ENCODE measurements at places on chromosomes 7 and 10.
A peak's percentile ranks its signal among the peaks of the same experiment; 100 is the strongest.

- no peak for DNase-seq
These were observed 51.0 kb downstream of the HDAC9 start for GRCh38 chr7:18546576-18546975.

GRCh38 chr10:5089865-5090264, 4.3 kb upstream of the AKR1C3 start:
- DNase-seq, result peak; percentile 31

GRCh38 chr10:37700886-37701780, 156.3 kb downstream of the ZNF248 start:
- no peak for DNase-seq

- DNase-seq, result no peak
These were observed 148.4 kb downstream of the ADAM12 start for GRCh38 chr10:126239844-126240243.

DNA sequence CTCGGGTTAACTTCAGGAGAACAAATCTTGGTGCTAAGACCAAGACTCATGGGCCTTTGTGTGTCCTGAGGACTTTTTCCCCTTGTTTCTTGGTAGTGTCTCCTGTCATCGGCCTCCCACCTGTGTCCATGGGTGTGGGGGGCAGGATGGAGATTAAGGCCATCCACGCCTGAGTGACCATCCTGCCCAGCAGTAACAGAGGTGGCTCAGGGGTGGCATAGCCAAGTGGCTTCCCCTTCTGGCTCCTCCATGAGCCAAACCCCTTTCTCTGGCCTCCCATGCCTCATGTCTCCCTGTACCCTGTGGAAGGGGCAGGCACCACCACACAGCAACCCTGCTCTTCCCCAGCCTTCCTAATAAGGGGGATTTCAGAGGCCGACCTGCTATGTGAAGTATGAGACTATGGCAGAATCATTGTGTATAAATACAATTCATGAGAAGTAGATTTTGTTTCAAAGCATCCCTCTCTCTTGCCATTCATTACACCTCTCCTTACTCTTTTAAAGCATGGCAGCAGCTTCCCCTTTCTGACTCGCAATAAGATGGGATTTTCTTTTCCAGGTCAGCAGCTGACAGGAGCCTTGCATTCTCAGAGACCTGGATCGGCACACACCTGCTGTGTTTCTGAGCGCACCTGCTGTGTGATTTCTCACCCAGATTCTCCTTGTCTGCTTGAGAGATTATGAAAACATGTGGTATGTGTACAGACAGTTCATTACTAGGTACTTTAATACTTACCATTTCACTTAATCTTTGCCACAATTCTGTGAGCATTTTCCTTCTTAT, 102.5 kb downstream of the XPNPEP1 start:
- DNase-seq, result no peak

DNA sequence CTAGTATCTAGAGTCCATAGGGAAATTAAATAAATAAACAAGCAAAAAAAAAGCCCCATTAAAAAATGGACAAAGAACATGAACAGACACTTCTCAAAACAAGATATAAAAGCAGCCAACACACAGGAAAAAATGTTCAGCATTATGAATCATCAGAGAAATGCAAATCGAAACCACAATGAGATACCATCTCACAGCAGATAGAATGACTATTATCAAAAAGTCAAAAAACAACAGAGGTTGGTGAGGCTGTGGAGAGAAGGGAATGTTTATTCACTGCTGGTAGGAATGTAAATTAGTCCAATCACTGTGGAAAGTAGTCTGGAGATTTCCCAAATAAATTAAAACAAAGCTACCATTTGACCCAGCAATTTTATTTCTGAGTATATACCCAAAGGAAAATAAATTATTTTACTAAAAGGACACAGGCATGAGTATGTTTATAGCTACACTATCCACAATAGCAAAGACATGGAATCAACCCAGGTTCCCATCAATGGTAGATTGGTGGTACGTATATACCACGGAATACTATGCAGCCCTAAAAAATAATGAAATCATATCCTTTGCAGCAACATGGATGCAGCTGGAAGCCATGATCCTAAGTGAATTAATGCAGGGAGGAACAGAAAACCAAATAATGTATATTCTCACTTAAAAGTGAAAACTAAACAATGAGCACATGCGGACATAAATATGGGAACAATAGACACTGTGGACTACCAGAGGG, 366.5 kb upstream of the SEMA3C start:
- DNase-seq, result no peak

All from kidney capillary endothelial cell (primary cell).